ENCODE measurements at places on chromosomes 4 and X.

GRCh38 chr4:17811078-17811603 lies 362 bp downstream of the NCAPG start:
- no peak for DNase-seq

DNA sequence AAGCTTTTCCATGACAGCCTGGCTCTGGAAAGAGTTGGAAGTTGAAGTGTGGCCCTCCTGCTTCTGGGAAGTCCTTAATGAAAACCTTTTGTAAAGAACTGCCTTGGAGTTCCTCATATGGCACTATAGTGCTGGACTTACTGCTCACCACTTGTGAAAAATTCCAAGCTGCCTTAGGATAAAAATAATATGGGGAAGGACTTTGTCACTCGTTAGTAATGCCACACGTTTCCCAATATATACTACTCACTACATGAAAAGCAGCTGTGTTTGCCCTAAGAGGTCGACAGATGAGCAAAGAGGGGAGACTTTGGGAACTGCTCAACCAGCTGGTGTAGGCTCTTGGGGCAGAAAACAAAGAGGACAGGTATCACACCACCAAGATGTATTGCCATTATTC lies 11.7 kb downstream of the OPHN1 start:
- DNase-seq, result no peak

DNA sequence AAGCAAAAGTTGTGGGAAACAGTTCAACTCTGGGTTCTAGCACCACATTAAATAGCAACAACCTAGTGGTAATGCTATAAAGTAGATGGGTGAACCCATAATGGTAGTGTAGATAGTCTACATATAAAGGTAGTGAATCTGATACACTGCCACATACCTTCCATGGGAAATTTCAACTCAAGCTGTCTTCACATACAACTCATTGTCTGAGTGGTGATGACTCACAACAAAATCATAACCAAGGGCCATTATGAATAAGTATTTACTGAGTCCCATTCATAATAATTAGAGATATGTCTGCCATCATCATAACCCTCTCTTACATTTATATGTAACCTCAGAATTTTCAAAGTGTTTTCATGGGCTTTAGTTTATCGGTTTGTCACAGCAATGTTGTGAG lies 34.8 kb downstream of the EGF start:
- DNase-seq, result no peak

DNA sequence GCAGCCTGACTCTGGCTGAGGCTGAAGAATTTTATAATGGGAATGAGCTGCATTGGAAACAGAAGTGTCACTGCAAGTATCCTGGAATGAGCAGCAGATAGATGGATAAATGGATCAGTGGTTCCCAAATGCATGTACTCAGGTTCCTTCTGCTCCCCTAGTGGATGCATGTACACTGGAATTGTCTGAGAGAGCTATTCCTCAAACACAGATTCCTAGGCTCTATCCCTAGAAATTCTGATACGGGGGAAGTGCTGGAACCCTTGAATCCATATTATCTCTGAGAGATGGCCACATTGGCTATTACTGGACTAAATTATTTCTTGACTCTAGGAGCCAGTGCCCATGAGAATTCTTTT lies 64.8 kb downstream of the TMEM131L start:
- DNase-seq, result no peak

GRCh38 chr4:2647403-2648158 lies 108.6 kb downstream of the TNIP2 start:
- no peak for DNase-seq

- no peak for DNase-seq
Observed at GRCh38 chr4:79223993-79224776, 101.7 kb downstream of the NAA11 start.

DNA sequence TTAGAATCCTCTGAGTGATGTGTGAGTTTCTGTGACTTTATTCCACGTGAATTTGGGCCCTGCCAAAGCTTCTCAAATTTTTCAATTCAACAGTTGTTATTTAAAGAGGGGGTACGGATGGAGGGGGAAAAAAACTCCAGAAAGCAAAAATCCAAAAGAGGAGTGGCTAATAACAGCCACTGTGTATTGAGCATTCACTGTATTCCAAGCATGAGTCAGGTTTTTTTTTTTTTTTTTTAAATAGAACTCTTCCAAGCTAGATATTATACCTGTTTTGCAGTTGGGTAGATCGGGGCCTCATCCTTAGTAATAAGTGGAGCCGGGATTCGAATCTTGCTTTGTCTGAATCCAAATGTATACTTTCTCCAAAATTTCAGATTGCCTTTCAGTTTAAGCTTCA lies 6.4 kb upstream of the RHOH start:
- DNase-seq, result no peak

- DNase-seq, result no peak
Observed at GRCh38 chr4:41429280-41429669, 108.7 kb upstream of the LIMCH1 start.

DNA sequence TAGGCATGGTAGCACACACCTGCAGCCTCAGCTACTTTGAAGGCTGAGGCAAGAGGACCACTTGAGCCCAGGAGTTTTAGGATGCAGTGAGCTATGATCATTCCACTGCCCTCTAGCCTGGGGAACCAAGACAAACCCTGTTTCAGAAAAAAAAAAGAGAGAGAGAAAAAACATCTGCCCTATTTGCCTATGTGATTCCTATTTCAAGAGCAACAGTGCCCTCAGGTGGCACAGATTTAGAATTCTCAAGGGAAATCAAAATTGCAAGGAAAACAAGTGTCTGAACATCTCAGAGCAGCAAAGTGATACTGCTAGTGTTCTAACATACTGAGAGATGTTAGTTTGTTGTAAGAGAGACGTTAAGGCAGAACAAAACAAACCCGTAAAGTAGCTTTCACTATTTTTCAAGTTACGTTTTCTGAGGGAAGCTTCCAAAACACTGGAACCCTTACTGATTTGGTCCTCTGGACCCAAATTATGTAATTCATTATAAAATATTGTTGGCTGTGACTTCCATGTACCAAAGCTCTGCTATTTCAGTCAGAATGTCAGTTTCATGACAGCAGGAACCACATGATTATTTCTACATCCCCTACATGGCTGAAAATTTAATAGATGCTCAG lies 7.9 kb downstream of the BDH2 start:
- DNase-seq, result no peak

GRCh38 chrX:149825424-149825823 lies 43.7 kb downstream of the MAGEA9 start:
- DNase-seq, result no peak

DNA sequence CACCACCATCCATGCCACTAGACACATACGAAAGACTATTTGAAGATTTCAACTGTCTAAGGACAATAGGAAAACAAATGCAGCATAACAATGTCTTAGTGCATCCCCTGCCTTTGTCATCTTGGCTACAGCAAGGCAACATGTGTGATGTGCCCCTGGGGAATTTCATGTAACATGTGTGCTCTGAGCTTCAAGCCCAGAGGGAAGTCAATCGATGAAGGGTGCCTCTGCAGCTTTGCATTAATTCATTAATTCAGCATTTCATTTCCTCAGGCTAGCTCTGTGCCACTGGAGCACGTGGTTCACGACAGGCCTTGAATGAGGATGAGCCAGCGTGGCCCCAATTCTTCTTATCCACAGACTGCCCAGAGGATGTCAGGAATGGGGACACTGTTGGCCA lies 253.9 kb upstream of the GPC4 start:
- DNase-seq, result no peak

GRCh38 chr4:91118597-91118996 lies 991.4 kb downstream of the CCSER1 start:
- DNase-seq, result no peak

GRCh38 chr4:137474711-137475301 lies 57.5 kb downstream of the PCDH18 start:
- DNase-seq, result no peak

DNA sequence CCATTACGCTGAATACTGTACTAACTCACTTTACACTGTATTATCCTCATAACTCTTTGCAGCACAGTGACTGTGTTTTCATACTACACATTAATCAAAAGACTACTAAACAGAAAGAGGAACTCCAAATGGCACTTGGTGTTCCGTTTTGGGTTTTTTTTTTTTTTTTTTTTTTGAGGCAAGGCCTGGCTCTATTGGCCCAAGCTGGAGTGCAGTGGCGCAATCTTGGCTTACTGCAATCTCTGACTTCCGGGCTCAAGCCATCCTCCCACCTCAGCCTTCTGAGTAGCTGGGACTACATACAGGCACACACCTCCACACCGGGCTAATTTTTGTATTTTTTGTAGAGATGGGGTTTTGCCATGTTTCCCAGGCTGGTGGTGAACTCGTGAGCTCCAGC lies 10.7 kb downstream of the KLHL8 start:
- no peak for DNase-seq

DNA sequence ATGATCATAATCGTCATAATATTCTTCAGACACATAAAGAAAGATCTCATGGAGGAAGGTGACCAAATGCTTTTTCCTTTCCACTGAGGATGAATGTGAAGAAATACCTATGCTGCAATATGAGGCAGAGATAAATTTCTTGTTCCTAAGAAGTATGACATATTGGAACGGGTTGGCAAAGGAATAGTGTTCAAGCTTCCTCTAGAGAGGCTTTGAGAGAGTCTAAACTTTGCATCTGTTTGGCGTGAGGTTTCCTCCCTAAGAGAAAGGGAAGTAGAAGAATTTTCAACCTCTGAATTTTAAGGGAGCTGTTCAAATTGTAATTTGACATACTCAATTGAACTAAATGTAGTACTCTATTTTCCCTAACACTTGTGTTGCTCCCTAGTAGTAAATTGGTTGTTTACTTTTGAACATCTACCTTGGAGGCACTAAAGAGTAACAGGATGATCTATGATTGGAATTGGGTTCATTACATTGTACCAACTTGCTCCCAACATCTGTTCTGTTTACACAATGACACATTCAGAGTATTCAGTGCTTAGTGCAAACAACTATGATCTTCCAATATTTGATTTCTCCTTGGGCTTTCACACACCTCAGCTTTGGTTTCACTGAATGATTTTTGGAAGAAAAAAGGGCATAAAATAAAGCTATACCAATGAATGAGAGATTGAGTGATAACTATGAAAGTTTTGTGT lies 122.0 kb downstream of the CORIN start:
- DNase-seq, result no peak

- no peak for DNase-seq
Observed at GRCh38 chr4:74038086-74038424, 434 bp downstream of the CXCL3 start.

DNA sequence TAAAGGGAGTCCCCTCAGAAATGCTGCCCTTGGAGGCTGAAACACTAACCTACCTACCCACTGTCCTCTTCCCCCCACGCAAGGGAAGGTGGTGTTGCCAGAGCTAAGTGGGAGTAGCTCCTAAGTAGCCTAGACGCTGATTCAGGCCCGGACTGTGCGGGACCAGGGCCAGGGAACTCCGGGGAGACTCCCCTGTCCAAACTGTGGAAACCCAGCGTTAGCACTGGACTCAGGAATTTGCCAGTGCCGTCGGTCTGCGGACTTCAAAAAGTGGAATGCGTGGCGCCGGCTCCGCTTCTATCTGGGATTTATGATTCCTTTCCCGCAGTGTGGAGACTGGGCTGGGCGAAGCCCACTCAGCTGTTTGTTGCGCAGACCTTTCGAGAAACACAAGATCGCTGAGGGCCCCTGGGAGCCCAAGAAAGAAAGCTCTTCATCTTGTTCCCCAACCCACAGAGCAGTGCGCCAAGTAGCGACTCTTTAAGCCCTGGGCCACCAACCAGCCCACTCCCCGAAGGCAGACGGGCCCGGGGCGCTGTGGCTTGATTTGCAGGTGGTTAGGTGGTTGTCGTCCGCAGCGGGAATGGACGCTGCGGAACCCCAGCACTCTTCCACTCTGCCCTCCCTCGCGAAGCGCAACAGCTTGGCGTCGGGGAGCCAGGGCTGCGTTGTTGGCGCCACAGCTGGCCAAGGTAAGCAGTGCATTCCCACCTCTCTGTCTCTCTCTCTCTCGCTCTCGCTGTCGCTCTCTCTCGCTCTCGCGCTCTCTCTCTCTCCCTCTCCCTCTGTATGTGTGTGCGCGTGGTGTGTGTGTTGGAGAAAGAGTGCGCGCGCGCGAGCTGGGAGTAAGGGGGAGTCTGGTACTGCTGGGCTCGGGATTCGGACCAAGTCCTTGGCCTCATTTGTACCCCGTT lies 2.0 kb downstream of the TMEM255A start:
- DNase-seq, result peak; percentile 39

DNA sequence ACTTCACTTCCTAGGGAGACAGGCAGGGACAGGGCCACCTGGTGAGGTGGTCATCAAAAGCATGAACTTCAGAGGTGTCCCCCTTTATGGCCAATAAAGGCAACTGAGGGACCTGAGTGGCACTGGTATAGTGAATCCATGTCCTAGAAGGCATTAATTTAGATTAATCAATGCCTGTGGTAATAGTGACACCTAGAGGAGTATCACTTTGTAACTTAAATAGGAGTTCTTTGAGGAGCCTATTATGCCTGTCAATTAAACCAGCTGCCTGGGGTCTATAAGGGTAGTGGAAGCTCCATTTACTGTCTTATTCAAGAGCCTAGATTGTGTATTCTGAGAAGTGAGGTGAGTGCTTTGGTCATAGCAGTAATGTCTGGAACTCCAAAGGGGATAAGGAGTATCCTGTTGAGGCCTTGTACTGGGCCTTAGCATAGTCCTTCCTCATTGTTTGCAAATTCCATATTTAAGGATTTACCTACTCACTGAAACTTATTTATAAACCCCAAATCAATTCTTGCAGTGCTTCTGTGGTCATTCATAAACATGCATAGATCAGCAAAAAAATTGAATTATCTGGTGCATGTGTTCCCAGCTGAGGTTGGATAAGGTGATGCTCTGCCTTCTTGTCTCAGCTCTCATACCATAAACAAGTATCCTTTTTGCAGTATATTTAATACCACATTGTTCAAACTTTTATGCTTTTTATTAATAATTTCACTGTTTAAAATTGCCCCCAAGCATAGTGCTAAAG lies 213.8 kb upstream of the RADX start:
- no peak for DNase-seq

- DNase-seq, result no peak
Observed at GRCh38 chrX:134727363-134727762, 69.1 kb upstream of the PLAC1 start.

DNA sequence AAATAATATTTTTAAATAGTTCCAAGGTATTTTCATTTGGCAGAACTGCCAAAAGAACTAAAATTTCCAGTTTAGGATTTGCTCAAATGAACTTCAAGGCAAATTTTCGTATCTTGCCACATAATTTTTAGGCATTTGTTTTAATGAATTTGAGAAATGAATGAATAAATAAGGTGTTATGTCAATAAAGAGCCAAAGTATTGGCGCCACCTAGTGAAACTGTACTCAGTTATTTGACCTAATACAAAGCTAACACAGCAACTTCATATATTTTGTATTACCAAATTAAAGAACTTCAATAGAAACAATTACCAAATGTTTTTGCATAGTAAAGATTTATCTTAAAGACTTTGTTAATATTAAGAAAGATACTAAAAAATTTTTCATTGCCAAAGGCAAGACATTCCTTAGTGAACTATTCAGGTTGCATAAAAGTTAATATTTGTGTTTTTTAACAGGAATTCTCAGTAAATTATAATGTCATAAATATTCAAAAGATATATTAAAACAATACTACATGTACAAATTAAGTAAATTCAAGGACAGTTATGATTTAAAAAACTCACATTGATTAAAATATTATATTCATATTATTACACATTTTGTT lies 50.3 kb downstream of the STPG2 start:
- DNase-seq, result no peak

Measured in stimulated activated CD8-positive, alpha-beta memory T cell treated with anti-CD3 and anti-CD28 coated beads, Interleukin-15, amount 100 ng/mL, for 4 hours (primary cell).